ENCODE measurements at places on chromosomes 3 and 15.

GRCh38 chr3:186339180-186339918, 22.7 kb downstream of the DGKG start:
- no peak for DNase-seq

- no peak for DNase-seq
Observed at GRCh38 chr3:194058189-194058571, 77.8 kb upstream of the HES1 start.

GRCh38 chr3:183295211-183295610, 42.2 kb downstream of the B3GNT5 start:
- no peak for DNase-seq

DNA sequence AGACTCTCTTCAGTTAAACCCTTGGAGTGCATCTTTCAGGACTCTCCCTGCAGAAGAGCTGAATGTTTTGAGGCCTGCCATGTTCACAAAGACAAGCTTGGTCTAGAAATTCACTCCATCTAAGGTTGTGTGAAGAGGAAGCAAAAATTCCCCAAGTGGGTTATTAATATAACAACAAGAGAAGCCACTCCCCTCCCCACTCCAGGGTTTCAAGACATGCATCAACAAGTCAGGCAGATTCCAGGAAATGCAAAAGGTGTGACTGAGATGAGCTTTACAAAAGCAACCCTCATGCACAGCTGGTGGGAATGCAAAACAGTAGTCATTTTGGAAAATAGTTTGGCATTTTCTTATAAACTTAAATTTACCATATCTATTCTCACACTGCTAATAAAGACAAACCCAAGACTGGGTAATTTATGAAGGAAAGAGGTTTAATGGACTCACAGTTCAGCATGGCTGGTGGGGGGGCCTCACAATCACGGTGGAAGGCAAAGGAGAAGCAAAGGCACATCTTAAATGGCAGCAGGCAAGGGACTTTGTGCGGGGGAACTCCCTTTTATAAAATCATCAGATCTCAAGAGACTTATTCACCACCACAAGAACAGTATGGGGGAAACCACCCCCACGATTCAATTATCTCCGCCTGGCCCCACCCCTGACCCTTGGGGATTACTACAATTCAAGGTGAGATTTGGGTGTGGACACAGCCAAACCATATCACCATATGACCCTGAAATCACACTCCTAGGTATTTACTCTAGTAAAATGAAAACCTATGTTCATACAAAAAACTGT, 31.3 kb downstream of the TARS3 start:
- no peak for DNase-seq

GRCh38 chr3:23711916-23712494, 93.8 kb upstream of the UBE2E1 start:
- no peak for DNase-seq

- no peak for DNase-seq
Observed at GRCh38 chr15:71338827-71339542, 223.7 kb downstream of the THSD4 start.

DNA sequence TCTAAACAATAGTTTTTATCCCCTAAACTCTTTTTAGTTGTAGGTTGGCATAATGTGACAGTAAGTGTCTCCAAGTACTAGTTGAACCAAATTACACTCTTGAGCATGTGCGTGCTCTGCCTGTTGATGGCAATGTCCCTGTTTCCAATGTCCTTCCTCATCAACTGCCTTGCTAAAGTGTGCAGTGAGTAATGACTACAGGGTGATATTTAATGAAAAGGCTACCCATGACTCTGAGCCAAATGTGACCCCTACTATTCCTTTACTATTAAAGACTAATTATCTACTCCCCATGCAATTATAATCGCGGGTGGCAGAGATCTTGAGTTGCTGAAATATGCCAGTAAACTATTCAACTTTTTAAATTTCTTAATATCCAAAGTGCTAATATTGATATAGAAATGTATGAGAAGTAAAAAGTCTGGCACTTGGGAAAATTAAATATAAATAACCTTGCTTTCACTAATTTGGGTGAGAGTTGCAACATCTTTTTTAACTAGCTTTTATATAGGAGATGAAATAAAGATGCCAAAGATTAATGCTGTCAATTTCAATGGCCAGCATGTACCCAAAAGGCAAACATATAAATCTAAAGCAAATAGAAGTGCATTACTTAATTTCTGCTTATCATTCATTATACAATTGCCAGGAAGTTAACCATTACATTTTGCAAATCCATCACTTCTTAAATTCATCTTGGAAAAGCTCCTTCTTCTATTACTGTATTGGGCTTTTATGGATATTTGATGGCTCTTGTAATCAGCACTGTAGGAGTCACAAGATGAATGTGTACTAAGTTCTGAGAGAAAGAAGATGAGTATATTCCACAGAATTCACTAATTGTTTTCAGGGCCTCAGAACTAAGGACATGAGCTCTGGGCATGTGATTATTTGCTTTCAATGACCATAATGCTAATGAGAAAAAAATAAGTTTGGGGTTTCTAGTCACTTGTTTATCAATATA, 518.2 kb upstream of the NAALADL2 start:
- DNase-seq: no peak

All from ascending aorta (tissue), 2 donors.